ENCODE measurements at places on chromosomes 6 and 20. TPM values are rescaled to one million over a fixed set of nuclear protein-coding genes. Genes with fewer than 3 reads are reported as not detected.

DNA sequence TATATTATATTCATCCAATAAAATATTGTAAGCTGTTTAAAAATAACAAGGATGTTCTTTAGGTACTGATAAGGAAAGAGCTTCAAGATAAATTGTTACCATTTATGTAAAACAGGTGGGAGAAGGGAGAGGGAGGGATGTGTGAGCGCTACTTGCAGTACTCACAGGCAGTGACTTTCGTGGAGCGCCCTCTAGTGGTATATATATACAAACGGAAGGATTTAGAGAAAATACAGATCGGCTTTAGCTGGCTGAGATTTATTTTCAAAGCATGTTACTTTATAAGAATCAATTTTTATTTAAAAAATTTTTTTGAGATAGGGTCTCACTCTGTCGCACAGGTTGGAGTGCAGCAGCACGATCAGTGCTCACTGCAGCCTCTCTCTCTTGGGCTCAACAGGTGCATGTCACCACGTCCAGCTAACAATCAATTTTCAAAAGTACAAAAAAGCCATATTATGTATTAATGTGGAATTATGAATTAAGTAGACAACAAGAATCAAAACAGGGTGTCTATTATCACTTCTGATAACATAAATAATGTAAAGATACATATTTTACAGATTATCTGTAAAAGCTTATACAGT lies 3.3 kb upstream of the MOG start:
- DNase-seq = peak; percentile 60

TRIM38 gene
- not detected for polyA plus RNA-seq

CTAGE9 gene
- not detected for polyA plus RNA-seq

GSTA2 gene
- polyA plus RNA-seq = not detected

DNA sequence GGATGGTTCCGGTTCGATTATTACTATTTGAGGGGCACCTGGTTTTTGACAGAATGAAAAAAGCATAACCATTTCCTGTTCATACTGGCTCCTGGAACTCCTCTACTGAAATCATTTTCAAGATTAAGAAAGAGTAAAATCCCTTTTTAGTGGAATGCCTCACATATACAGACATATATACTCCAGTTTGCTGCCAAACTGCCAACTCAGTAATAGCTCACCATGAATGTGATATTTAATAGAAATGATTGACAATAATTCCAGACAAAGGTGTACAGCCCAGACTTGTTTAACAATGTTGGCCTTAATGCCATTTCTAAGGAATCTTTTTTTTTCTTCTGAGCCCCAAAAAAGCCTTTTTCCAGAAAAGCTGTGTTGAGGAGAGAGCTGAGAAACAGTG lies 93.1 kb downstream of the JAG1 start:
- DNase-seq = no peak

DNA sequence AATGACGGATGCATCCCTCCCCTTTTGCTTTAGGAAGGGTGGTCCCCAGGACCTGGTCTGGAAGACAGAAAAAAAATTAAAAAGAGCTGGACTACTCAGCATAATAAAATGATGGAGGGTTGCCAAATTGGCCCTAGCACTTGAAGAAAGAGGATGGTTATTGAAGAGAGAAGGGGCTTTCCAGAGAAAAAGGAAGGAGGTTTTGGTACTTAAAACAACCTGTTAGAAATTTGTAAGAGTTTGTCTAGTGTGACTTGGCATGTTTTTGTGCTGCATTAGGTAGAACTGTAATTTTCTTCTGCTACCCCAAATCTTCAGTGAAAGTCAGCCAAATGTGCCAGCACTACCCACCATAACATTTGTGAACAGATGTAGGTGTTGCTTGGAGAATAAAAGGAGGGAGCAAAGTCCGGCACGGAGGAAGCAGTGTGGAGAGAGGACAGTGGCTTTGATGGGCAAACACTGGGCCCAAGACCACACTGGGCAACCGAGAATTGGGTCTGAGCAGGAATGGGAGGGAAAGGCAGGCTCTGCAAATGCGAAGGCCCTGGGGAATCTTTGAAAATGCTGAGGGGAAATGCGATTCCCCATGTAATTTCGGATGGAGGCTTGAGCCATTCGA lies 160.9 kb downstream of the QRSL1 start:
- no peak for DNase-seq

DNA sequence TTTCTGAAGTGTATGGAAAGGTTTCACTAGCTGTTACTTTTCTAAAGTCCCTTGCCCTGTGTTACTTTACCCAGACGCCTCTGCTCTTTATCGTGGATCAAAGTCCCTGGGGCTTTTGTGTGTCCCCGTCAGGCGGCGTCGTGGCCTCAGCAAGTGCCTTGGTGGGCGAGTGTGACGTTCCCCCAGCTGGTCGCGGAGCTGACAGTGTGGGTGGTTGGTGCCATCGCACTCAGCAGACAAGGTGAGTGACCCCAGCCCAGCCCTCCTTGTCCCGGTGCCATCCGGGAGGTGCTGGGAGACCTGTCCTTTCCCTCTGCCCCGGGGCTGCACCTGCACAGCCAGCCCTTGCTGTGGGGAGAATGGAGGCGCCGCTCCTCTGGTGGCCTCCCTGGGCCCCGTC lies 27.3 kb upstream of the TCFL5 start:
- DNase-seq = no peak

BPIFA2 gene
- not detected for polyA plus RNA-seq

DNA sequence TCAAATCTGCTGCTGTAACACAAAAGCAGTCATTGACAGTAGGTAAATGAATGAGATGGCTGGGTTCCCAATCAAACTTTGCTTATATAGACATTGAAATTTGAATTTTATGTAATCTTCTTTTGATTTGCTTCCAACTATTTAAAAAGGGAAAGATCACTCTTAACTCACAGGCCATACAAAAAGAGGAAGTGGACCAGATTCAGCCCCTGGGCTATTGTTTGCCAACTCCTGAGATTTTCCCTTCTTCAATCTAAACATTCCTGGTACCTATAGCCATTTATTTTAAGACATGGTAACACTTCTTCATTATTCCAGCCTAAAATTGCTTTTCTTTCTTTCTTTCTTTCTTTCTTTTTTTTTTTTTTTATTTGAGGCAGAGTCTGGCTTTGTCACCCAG lies 260.6 kb downstream of the TFAP2A start:
- no peak for DNase-seq

GRCh38 chr6:45714006-45714730 lies 301.5 kb downstream of the CLIC5 start:
- no peak for DNase-seq

TBP gene
- 16.2 TPM for polyA plus RNA-seq

DNA sequence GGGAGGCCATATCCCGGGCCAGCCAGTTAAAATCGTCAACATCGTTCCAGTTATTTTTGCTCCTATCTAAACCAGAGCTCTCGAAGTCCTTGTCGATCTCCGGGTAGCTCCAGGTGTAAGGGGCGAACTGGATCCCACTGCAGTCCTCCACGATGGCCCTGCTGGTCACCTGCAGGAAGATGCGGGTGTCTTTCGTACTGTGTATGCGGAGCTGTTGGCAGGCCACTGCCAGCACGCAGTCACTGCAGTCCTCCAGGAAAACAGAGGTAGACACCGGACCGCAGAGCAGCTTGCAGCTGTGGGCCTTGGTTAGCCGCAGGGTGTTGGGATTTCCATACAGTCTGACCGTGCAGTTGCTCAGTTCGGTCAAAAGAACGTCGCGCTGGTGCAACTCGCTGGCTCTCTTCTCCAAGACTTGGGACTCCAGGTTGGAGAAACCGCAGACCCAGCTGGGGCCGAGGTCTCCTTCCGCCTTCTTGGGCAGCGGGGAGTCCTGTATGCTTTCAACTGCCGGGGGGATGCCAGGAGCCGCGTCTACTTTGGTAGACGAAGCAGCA lies 742 bp downstream of the TBCC start:
- DNase-seq = peak; percentile 33

DNA sequence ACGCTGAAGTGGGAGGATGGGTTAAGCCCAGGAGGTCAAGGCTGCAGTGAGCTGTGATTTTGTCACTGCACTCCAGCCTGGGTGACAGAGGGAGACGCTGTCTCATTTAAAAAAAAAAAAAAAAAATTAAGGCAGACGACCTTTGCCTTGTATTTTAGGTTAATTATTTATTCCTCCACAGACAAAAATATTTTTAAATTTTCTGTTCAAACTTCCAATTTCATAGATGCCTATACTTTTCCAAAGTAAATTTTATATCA lies 6.3 kb upstream of the SMIM28 start:
- DNase-seq = no peak

DNA sequence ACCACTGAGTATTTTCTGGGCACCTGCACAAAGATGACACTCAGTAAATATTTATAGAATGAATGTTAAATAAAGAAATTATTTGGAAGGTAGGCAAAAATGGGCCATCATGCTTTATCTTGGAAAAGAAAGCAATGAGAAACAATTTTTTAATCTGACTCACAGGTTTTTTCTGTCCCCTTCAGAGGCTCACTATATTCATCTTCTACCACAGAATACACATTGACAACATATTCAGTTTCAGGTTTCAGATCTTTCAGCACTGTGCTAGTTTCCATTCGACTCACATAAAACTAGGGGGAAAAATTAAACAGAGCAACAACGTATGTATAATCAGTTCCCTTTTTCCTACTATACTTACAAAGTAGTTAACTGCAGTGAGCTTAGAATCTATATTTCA lies 58.3 kb downstream of the COL12A1 start:
- DNase-seq = no peak

UST gene
- polyA plus RNA-seq = 20.4 TPM

- no peak for DNase-seq
Observed at GRCh38 chr6:61909486-61909885, 376.5 kb downstream of the KHDRBS2 start.

DNA sequence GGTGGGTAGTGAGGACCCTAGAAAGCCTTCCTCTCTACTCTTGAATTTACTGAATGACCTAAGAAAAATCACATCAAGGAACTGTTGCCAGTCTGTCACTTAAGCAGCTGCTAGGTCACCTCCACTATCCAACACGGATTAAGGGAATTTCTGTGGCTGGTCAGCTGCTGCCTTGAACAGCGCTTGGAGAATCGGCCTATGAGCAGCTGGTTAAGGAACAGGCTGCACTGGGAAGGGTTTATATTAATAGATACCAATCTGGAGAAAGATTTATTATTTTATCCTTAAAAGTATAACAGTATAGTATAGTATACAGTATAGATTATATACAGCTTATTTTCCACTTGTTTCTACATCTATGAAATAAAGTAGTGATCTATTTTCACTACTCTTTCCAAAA lies 6.5 kb downstream of the PTPRK start:
- no peak for DNase-seq

SEL1L2 gene
- polyA plus RNA-seq = not detected

- DNase-seq = no peak
Observed at GRCh38 chr6:35400111-35400510, 52.0 kb upstream of the FANCE start.

DNA sequence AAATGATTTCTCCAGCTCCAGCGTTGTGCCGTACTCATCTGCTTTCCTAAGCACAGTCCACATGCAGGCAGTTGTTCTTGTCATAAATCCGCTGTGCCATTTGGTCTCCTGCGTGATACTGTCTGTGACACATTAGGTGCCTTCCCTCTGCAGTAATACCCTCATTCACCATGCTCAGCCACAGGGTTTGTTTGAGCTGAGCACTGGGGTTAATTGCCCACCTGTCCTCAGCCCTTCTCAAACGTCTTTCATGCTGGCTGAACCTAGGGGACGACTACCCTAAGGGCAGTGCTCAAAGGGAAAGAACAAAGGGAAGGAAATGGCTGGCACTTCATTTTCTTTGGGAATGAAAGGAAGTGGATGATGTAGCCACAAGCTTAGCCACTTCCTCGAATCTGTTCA lies 64.2 kb upstream of the MYLIP start:
- no peak for DNase-seq

DNA sequence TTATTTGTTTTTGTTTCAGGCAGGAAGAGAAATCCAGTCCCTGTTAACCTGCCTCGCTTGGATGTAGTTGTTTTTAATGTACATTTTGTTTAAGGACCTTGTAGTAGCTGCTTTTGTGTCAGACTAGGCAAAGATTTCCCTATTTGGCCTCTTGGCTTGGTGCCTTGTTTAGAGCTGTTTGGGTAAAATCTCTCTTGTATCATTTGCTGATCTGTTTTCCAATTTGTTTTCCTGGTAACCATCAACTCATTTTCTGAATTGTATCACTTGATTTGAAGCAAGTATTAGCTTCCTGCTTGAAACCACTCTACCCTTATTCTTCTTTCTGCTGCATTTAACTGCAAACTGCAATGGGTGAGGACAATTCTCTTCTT lies 160.7 kb downstream of the ZFAND3 start:
- DNase-seq = peak; percentile 61

DNA sequence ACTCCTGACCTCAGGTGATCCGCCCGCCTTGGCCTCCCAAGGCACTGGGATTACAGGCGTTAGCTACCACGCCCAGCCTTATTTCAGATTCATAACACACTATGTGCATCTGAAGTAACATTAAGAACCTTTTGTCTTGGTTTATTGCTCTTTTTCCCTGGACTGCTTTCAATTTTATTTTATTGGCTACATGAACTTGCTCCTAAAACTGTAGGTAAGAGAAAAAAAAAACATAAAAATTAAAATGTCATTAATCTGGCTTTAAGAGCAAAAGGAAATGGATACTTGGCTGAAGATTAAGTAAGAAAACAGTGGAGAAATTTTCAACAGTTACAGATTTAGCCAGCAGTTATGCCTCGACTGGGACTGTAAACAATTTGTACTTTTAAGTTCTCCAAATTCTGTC lies 62.5 kb downstream of the GJA1 start:
- DNase-seq = no peak

- no peak for DNase-seq
Observed at GRCh38 chr6:91033964-91034363, 447.1 kb upstream of the MAP3K7 start.

DNA sequence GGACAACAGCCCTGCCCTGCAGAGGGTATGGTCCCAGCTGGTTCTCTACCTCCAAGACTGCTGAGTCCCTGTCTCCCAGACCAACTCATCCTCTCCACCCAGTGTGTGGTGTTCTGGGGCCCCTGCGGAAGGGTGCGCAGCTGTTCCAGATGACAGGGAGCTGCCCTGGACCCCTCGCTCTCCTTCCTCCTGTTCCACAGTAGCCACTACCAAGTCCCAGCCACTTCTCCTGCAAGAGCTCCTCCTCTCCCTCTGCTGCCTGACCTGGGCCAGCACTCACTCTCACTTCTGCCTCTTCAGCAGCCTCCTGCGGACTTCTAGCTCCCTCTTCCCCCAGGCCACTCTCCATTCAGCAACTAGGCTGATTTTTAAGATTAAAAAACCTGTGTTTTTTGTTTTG lies 40.1 kb upstream of the TMEM181 start:
- DNase-seq = no peak

PNLDC1 gene
- polyA plus RNA-seq = 0.18 TPM
